HEK293T (cell line): ENCODE measurements at places on chromosomes 6 and 20.

DNA sequence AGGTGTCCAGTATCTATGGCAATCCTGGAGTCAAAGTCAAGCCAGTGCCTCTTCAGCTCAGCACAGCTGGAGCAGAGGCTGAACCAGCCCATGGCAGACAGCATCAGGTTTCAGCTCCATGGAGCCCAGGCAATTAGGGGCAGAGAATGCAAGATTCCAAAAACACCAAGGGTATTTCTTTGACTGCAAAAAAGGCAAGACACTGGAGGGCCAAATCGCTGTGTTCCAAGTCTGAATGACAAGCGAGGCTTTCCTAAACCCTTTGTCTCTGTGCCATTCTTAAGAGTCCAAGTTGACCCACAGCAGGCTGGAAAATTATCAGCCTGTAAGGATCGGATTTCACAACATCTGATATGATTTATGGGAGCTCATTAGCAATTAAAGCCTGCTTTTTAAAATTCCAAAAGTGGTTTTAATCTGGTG is 49.7 kb upstream of the TGM3 start:
- peak; percentile 45 for DNase-seq

DNA sequence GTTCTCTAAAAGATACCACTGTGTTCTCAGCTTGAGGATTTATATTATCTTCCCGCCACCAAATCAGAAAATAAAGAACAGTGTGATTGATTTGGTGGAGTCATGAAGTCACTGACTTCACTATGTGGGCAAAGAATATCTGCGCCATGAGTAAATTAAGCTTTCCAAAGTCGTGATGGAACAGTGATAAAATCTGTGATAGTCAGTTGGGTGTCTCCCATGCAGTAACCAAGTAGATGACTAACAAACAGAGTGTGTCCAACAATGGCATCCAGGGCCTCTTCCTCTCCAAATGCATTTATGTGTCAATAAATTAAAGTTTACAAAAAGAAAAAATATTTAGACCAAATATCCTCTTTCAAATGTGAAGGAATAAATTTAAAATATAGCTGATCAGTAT is 87.0 kb upstream of the DST start:
- no peak for DNase-seq

GRCh38 chr6:151075527-151075926 is 164.2 kb upstream of the AKAP12 start:
- DNase-seq = no peak

GRCh38 chr20:63342561-63343459 is 18.3 kb downstream of the CHRNA4 start:
- no peak for DNase-seq

GRCh38 chr6:133774356-133774755 is 114.6 kb upstream of the TCF21 start:
- no peak for DNase-seq

- DNase-seq = no peak
These were observed 28.3 kb upstream of the FBXO30 start for GRCh38 chr6:145842693-145843546.

GRCh38 chr6:159002432-159003155 is 2.6 kb upstream of the RSPH3 start:
- DNase-seq = no peak

- DNase-seq = no peak
These were observed 208.9 kb upstream of the SNX9 start for GRCh38 chr6:157614026-157614568.

- DNase-seq = no peak
These were observed 11.2 kb downstream of the GCNT2 start for GRCh38 chr6:10532392-10532791.

DNA sequence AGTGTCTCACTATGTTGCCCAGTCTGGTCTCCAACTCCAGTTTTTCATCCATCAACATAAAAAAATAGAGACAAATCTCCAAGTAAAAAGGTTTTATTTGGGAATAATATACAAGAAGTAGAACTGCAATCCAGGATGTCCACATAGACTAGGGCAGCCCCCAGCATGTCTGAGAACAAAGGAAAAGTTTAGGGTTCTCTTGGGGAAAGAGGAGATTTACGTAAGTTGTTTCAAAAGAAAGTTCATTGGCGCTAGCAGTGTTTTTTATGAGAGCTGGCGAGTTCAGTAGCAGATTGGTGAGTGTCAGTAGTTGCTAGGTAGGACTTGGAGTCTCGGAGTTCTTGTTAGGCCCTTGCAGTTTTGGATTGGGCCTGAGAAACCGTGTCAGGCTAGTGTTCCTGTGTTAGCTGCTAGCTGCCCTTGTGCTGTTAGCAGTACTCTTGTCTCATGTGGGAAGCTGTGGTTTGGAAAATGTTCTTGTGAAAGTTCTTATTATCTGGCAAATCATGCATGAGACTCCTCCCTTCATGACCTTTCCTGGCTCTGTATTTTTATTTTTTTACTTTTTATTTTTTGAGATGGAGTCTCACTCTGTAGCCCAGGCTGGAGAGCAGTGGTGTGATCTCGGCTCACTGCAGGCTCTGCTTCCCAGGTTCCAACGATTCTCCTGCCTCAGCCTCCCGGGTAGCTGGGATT is 24.7 kb downstream of the TTLL9 start:
- DNase-seq = peak; percentile 75

DNA sequence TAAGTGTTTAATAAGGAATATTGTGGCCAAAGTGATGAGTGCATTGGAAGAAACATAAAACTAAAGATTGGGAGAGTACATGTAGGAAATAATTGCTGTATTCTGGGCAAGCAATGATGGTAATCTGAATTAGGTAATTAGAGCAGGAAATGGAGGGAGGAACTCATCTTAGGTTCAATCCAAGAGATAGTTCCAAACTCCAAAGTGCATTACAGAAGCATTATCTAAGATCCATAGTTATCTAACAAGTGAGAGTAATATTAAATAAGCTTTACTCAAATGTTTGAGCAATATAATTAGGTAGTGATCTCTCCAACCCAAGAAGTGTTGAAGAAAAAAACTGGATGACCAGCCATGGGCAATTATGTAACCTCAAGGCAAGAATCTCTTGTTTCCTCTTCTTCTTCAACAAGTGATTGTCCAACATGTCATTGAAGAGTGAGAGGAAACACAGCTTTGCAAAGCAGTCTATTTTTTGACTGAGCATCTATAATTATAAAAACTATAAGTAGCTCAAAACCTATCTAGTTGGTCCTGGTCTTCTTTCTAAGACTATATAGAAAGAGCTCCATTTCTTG is 181.2 kb upstream of the TNFAIP3 start:
- no peak for DNase-seq

DNA sequence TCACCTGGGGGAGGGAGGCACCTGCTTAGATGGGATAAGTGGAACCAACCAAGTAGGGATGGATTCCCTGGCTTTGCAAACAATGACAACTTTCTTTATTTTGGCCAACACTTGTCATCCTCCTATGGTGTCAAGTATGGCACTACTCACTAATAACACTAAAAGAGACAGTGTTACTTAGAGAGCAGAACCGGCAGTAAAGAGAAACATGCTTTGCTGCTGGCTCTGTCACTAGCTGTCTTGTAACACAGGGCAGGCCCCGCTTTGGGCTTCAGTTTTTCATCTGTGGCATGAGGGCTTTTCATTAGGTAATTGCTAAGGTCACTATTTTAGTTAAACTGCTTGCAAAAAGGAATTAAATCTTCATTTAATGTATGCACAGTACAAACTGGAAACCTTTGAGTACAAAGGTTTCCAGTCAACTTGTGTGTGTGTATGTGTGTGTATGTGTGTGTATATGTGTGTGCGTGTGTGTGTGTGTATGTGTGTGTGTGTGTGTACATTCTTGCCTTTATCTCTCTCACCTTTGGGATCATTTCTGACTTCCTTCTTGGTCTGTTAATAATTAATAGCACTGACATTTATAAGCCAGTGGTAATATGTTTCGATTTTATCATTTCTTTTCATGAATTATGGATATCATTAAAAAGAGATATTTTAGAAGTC is 64.7 kb downstream of the BTBD3 start:
- DNase-seq = no peak

- DNase-seq = peak; percentile 72
These were observed 3.3 kb upstream of the PACSIN1 start for GRCh38 chr6:34462551-34462971.

- no peak for DNase-seq
These were observed 661 bp downstream of the LCA5 start for GRCh38 chr6:79536585-79536953.

GRCh38 chr20:60658681-60659080 is 593.4 kb upstream of the CDH4 start:
- DNase-seq = no peak

DNA sequence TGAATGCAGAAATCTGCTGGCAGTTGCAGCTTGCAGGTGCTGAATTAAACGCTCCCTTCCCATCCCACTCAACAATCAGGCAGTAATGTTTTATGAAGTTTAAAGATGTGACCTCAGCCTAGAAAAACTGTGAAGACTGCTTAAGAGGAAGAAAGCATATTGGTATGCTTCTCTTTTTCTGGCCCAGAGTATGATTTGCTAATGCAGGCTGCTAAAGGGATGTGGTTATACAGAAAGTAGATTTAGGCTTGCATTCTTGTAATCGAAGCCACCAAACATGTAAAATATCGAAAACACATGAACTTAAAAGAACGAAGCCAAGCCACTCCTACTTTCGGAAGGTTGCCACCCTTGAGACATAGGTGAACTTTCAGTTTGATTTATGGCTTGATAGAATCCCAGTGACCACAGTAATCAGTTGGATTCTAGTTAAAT is 40.7 kb downstream of the MAP3K5 start:
- no peak for DNase-seq

- DNase-seq = no peak
These were observed 4.2 kb upstream of the NCR3 start for GRCh38 chr6:31597006-31597405.

GRCh38 chr6:117034971-117035370 is 157.9 kb downstream of the RFX6 start:
- no peak for DNase-seq

DNA sequence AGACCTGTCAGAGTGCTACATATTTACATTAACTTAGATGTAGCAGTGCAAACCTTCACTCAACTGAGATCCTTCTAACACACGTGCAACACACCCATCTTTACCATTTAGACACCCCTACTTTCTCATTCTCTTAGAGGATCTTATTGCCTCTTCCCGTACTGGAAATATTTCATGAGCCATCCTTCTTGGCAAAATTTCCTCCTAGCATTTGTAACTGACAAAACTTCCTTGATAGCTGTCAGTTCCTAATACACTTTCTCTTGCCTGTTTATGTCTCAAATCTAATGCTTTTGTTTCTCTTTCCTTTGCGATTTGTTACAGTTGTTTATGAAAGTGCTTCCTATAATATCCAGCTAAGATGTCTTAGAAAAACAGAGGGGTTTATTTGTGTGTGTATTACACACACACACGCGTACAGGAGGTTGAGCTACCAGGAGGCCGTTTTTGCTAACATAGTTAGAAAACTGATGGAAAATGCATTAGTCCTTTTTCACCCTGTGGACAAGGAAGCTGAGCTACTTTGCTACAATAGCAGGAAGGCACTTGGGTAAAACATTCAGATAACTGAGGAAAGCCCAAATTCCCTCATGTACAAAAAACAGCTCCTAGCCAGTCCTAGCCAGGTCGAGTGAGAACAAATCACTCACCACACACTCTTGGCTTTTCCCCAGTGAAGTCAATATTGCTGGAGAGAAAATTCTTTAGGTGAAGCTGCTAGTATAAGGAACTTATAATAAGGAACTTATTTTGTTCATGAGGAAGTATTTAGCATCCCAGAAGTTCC is 153.6 kb downstream of the NFATC2 start:
- DNase-seq = no peak

- peak; percentile 19 for DNase-seq
These were observed 645.0 kb downstream of the PHF3 start for GRCh38 chr6:64280569-64280968.

DNA sequence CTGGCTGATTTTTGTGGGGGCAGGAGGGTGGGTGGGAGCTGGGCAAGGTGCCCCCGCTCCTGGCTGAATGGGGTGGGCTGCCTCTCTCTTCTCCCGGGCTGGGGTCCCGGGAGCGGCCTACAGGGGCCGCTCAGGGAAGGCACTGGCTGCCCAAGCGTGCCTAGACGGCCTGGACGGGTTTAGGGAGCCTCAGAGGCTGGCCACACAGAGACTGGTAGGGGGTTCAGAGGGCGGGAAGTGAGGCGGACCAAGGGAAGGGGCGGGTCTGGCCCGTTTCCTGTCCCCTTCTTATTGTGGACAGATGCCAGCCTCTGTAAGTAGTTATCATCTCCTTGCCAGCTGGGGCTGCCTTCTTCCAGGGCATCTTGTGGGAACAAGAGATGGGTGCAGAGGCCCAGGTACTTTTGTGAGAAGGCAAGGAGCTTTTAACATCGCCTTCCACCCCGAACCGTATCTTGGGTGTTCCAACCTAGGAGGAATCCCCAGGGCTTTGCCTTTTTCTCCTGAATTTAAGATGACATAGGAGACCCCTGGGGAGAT is 437 bp downstream of the CD40 start:
- no peak for DNase-seq

DNA sequence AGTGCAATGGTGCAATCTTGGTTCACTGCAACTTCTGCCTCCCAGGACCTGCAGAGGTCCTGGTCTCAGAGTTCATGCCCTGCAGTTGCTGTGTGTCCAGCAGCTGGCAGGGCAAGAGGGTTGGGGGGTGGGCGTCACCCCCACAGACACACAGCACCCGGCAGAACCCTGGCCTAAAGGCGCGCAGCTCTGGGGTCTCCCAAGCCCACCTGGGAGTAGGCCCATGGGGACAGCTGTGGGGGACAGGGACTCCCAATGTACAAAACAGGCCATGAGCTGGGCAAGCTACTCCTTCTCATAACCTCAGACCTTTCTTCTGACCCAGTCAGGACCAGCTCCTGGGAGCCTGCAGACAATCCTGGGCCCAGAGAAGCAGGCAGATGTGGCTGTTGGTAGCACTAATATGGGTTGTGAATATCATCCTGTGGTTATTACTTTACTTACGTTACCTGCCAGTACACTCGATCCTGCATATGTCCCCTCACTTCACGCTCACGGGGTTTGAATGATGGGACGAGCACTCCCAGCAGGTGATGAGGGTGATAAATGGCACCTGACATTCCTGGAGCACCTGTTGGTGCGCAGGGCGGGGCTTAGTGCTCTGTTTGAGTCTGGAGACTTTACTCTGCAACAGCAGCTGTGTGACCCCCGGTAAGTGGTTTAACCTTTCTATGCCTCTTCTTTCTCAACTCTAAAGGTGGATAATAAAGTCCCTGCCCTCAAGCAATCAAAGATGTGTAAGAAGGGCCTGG is 39.9 kb upstream of the SULF2 start:
- DNase-seq = no peak
